ENCODE measurements at places on chromosomes 11 and 22. TPM values are rescaled to one million over a fixed set of nuclear protein-coding genes. Genes with fewer than 3 reads are reported as not detected.

GDPD4 gene
- not detected for total RNA-seq

RBMXL2 gene
- not detected for total RNA-seq

VPREB3 gene
- total RNA-seq, result not detected

VPS26B gene
- 47.1 TPM for total RNA-seq

FAM83F gene
- not detected for total RNA-seq

MUC6 gene
- not detected for total RNA-seq

RNF26 gene
- total RNA-seq, result 7.2 TPM

PTPRCAP gene
- 0.33 TPM for total RNA-seq

MOGAT2 gene
- total RNA-seq, result not detected

KRTAP5-8 gene
- total RNA-seq, result not detected

CATSPER1 gene
- 0.10 TPM for total RNA-seq

NRIP3 gene
- 10.3 TPM for total RNA-seq

KDM4D gene
- 1.3 TPM for total RNA-seq

TREH gene
- not detected for total RNA-seq

RGL4 gene
- not detected for total RNA-seq

SHANK3 gene
- 43.8 TPM for total RNA-seq

FAM227A gene
- 2.3 TPM for total RNA-seq

SLC22A6 gene
- total RNA-seq, result not detected

FADS2 gene
- 217 TPM for total RNA-seq

HSPB2 gene
- total RNA-seq, result not detected

PANX3 gene
- not detected for total RNA-seq

CSRP3 gene
- total RNA-seq, result not detected

OR2AG1 gene
- not detected for total RNA-seq

ANO5 gene
- 0.38 TPM for total RNA-seq

SEC14L6 gene
- 0.19 TPM for total RNA-seq

TIMM10B gene
- 30.2 TPM for total RNA-seq

ALKBH3 gene
- total RNA-seq, result 59.2 TPM

SCN3B gene
- total RNA-seq, result 1.7 TPM

ZC3H12C gene
- 18.6 TPM for total RNA-seq

PPP1R14B gene
- 260 TPM for total RNA-seq

DNAJB7 gene
- total RNA-seq, result under 0.01 TPM

SLC2A11 gene
- 8.2 TPM for total RNA-seq

DGCR6 gene
- total RNA-seq, result 2.3 TPM
